Thoracic aorta (tissue), 2 donors: ENCODE measurements at places on chromosomes 2 and 18.
A peak's percentile ranks its signal among the peaks of the same experiment; 100 is the strongest.

- no peak for DNase-seq
These were observed 275.3 kb upstream of the SLC14A2 start for GRCh38 chr18:45339810-45340550.

DNA sequence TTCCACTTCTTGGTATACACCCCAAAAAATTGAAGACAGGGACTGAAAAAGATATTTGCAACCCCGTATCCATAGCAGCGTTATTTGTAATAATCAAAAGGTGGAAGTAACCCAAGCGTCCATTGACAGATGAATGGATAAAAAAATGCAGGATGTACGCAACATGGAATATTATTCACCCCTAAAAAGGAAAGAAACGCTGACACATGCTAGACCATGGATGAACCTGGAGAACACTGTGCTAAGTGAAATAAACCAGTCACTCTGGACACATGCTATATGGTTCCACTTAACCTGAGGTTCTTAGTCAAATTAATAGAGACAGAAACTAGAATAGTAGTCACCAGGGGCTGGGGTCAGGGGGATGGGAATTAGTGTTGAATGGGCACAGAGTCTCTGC is 38.6 kb upstream of the PRLH start:
- no peak for DNase-seq

DNA sequence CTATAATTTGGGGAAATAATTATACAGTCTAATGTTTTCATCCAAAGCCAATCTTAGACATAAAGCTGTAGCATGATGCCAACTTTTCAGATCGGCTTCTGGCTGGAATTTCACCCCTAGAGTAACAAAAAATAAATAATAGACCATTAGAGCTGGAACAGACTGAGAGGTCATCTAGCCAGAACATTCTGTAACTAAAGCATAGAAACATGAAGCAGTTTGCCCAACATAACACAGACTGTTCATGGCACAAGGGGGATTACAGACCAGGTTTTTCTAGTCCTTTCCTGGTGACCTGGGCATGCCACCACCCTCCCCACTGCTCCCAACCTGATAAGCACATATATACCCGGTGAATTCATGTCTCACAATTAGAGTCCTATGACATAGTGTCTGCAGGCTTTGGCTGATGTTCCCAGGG is 116.4 kb upstream of the PPP1CB start:
- DNase-seq = peak; percentile 63

GRCh38 chr2:160039166-160039903 is 23.1 kb downstream of the PLA2R1 start:
- no peak for DNase-seq

DNA sequence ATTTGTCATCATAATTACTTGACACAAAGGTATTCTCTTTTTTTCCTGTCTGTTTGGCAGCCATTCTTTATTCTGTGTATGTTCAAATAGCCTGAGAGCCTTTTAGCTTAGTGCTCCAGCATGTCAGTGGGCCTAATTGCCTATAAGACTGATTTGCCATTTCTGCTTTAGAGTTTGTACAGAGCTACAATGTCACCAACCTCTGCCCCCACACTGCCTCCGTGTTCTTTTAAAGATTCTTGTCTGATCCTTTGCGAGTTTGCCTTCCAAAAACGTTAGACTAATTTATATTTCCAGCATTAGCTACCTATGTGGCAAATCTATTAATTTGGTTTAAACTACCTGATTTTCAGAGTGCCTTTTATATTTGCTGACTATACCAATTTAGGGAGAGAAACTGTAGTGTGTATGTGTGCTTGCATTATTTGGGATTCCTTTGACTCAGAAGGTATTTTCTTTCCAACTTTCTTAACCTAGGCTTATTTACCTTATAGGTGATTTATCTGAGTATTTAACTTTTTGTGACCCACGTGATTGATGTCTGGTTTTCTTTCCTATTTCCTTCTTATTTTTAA is 70.8 kb downstream of the FAM117B start:
- no peak for DNase-seq

DNA sequence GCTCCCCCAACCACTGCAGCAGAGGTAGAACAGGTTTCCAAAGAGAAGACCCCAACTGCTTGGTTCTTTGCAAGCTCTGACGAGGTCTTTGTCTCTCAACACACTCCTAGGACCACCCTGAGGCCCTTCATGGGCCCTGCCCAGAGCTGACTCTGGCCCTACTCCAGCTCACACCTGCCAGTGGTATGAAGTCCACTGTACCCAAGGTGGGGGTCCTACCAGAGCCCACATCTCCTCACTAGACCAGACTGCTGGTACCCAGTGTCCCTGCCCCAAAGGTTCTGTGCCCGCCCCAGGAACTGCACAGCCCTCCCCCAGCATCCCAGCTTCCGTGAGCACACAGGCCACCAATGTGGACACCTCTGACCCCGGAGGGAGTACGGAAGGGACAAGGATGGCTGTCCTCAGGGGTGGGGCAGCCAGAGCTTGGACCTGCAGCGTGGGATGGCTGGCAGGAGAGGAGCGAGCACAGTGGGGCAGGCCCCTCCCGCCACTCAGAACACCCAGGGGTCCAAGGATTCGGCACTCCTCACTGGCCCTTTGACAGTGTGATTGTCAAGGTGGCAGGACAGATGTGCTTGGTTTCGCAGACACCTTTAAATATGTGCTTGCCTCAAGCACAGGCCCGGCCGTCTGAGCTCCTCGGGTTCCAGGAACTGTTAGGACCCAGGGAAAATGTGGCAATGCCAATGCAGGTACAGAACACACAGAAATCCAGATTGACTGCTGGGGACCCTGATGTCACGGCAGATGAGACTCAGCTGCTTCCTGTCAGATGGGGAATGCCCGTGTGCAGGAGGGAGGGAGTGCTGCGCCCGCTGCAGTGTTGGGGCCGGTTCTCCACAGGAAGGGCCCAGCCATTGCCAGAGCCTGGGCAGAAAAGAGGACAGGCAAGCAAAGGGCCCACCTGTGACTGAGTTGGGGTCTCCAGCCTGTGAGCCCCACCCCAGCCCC is 51.2 kb downstream of the MTERF4 start:
- no peak for DNase-seq

DNA sequence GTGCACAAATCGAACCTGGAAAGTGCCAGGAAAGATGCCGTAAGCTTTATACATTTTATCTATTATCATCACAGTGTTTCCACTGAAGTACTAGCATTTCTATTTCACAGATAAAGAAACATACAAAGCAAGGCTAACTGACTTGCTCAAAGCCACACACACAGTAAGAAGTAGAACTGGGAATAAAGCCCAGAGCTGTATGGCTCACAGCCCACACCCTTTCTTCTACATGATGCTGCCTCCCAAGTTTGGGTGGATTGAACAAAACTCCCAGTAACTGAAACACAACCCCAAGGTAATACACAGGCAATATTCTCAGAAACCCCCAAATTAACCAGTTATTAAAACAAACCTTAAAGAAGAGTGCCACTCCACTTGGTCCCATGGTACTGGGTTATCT is 11.2 kb downstream of the SAP130 start:
- no peak for DNase-seq

DNA sequence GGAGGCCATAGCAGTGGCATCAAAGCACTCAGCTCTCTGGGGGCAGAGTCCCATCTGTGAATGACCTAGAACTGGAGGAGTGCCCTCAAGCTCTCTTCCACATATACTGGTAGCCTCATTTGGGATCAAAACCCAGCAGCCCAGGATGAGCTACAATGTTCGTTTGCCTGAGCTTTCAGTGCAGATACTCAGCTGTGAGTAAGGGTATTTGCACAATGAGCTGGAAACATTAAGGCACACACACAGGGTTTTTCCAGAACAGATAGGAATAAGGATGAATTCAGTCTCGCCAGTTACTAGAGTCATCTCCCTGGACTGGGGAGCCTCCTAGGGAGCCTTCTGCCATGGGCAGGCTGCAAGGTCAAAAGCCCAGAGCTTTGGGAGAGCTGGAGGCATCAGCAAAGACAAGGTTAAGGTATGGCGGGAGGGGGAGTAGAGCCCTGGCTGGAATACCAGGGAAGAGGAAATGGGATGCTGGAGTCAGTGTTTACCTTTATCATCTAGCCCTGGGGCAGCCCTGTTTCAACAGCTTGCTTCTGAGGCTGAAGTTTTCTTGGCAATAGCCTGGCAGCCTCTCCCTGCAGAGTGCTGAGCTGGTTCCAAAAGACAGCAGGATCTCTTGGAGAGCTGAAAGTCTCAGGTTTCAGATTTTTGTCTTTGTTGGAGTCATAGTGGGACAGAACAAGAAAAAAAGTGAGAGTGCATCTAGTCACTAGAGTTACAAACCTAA is 187.7 kb downstream of the LOXHD1 start:
- no peak for DNase-seq

- no peak for DNase-seq
These were observed 54.3 kb upstream of the HK2 start for GRCh38 chr2:74779587-74780135.

DNA sequence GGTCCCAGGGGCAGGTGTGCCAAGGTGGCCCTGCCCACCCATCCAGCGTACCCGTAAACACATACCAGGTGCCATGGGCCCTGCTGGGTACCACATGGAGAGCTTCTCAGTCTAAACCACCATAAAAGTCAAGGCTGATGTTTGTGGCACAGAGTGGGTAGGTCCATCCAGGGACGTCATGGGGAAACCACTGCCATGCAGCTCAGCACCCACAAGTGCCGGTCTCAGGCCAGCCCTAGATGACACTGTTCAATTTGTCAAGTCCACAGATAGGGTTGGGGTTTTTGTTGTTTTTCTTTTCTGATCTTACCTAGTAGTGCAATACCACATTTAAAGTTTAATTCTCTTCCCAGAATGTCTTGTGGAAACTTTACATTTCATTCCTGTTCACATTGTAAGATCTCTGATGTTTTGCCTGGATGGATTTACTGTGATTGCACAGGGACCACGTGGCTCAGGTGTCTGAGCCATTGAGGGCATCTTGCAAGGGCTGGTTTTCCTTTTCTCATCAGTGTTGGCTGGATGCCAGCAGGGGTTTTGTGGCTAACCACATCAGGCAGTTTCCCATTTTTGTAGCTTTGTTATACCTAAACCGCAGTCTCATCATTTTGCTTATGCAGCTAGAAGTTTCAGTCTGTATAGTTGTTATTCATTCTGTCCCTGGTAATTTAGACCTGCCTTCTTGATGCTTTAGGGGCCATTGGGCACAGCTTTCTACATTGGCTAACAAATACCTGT is 64.7 kb downstream of the STK25 start:
- DNase-seq = no peak

DNA sequence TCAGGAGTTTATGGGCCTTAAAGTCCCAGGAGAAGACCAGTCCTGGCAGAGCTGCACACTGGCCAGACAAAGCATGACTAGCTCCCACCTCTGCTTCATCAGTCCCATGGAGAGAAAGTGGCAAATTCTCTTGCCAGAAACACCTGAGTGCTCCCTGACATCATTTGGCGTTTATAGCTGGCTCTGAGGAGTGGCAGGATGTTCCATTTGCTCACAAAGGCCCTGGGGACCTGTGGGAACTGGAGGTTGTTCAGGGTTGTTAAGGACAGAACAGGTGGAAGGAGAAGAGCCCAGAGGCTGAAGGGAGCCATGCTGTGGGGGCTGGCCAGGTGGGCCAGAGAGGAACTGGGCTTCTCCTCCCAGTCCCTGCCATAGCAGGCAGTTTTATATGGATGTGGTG is 56.1 kb downstream of the RPL37A start:
- DNase-seq = no peak

GRCh38 chr2:177728399-177728765 is 335.8 kb downstream of the AGPS start:
- no peak for DNase-seq

GRCh38 chr18:8362863-8363262 is 246.4 kb upstream of the RAB12 start:
- no peak for DNase-seq

DNA sequence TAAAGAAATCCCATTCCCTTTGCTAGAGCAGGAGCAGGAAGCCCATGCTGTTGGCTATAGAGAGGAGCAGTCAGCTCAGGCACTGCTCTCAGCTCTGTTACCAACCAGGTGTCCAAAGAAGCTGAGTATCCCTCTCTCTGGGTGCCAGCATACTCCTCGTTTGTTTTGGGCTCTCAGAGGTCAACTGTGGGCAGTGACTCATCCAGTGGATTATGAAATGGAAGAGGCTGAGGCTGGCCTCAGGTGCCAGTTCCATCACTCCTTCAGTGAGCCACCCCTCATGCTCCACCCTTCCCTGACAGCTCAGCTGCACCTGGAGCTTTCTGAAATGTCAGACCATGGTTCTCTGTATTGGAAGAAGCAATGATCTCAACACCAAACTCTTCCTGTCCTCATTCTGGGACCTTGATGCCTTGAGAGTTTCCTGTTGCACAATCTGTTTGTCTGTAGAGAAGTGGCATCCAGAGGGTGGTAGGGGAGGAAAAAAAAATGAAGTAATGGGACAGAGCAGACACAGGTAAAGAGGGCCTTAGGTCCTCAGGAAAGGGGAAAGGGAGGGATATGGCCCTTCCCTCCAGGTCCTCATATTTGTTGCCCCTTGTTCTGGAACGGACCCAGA is 31.2 kb upstream of the EN1 start:
- DNase-seq = no peak

DNA sequence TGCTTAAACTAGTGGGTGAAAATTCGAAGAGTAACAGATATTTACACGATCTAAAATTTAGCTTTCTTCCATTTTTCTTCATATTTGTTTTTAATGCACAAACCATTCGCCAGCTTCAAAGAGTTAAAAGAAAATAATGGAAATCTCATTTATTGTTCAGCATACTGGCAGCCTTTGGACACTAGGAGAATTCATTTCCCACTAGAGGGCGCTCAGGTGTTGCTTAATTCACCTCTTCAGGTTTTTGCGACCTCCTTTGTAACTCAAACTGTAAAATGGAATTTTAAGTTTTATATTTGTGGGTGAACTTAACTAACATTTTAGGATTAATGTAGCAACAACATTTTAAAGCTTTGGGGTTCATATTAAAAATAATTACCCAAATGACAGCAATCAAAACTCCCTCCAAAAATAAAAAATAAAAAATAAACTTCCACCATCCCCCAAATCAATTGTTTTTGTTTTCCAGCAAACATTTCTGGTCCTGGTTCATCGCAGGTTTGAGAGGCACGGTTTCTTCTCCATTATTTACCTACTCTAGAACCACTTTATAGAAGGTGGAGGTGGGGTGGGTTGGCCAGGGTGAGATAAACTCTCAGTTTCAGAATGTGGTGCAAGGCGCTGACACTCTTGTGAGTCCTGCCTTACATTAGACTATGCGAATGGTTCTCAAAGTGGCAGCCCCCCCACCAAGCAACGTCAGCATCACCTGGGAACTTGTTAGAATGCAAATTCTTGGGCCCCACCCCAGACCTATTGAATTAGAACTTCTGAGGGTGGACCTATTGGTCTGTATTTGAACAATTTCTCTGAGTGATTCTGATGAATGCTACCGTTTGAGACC is 24.7 kb upstream of the PNPT1 start:
- peak; percentile 11 for DNase-seq

GRCh38 chr2:18479947-18480369 is 80.5 kb downstream of the RDH14 start:
- DNase-seq = no peak

- peak; percentile 93 for DNase-seq
These were observed 5.5 kb downstream of the TMBIM1 start for GRCh38 chr2:218286570-218287459.
